ENCODE measurements at places on chromosomes 2 and 18. TPM values are rescaled to one million over a fixed set of nuclear protein-coding genes. Genes with fewer than 3 reads are reported as not detected.

PPP1R1C gene
- total RNA-seq: not detected

REG1B gene
- not detected for total RNA-seq

EFR3B gene
- total RNA-seq: 0.12 TPM

MC4R gene
- total RNA-seq: not detected

ROCK2 gene
- 24.4 TPM for total RNA-seq

NXPH2 gene
- not detected for total RNA-seq

TSPYL6 gene
- not detected for total RNA-seq

DCDC2C gene
- total RNA-seq: not detected

All from activated CD4-positive, alpha-beta T cell treated with anti-CD3 and anti-CD28 coated beads, Interleukin-2, amount 10 ng/mL, durations not matched to agents 24 days and 14 days (primary cell).